ENCODE measurements at places on chromosomes 5 and 9.

DNA sequence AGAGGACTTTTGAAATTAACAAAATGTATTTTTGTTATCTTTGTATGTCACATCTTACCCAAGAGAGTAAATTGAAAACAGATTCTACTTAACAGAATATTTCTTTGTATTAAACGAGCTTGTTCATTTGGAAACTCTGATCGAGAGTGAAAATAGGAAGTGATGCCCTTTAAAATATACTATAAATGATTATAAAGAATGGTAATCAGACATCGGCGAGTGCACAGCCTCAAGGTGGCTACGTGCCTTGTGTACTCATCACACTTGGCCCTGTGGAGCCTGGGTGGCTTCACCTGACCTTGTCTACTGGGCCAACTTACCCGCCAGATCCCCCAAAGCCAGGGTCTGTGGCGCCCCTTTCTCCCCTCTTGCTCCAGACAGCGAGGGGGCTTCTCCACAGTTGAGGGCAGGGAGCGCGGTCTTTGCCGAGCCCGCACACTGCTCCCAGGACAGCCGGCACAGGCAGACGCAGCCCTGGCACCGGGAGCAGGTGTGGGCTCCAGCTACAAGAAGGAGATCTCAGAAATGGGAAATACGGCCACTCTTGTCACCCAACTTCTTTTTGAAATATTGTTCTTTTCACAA lies 243.2 kb downstream of the CEMIP2 start:
- no peak for DNase-seq

- DNase-seq, result no peak
Measured at GRCh38 chr5:4022056-4022670, 426.5 kb downstream of the IRX1 start.

GRCh38 chr9:78505546-78505945 lies 208.6 kb downstream of the PSAT1 start:
- DNase-seq, result no peak

DNA sequence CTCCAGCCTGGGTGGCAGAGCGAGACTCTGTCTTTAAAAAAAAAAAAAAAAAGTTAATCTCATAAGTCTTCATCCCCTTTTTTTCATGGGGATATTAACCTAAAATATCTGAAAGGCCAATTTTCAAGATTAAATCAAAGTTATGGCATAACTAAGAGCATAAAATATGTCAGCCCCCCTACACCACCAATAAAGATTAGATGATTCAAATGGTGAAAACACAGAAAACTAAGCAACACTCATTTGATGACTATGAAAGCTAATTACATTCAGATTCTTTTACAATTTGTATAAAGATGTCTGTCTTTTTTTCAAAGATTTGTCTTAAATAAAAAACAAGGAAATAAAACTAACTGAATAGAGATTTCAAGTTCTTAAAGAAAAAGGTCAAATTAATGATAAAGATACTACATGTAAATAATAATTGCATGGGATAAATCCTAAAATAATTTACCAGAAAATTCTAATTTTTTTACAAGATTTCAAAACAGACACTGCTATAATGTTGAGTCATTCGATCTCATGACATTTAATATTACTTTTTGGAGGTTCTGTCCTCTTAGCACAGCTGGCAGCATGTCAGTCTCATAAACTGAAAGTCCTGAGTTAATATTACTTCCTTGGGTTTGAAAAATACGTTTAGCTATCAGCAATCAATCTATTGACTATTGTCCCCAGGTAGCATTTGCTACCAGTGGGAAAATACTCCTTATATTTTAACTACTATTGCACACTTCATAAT lies 112.9 kb downstream of the KIAA0825 start:
- DNase-seq, result no peak

GRCh38 chr5:61465496-61465895 lies 133.4 kb downstream of the ZSWIM6 start:
- no peak for DNase-seq

- no peak for DNase-seq
Measured at GRCh38 chr9:122016309-122016708, 76.8 kb downstream of the TTLL11 start.

- no peak for DNase-seq
Measured at GRCh38 chr5:142845402-142845921, 75.3 kb downstream of the ARHGAP26 start.

- no peak for DNase-seq
Measured at GRCh38 chr9:121662359-121662758, 10.9 kb downstream of the DAB2IP start.

DNA sequence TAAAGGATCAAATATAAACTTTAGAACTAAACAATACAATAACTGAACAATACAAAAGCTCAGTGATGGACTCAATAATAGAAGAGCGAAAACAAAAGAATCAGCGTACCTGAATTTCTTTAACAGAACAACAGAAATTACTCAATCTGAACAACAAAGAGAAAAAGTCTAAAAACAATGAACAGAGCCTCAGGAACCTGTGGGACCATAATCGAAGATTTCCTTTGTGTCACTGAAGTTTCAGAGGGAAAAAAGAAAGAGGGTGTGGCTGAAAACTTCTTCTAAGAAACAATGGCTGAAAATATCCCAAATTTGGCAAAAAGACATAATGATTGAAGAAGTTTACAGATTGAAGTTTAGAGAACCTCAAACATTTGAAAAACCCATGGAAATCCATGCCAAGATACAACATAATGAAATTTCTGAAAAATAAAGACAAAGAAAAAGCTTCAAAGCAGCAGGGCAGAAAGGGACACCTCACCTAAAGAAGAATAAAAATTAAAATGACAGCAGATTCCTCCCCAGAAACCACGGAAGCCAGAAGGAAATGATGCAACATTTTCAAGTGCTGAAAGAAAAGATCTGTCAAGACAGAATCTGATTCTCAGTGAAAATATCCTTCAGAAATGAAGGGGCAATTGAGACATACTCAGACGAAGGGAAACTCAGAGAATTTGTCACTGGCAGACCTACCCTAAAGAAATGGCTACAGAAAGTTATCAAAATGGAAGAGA lies 288.8 kb downstream of the ARL15 start:
- no peak for DNase-seq

- DNase-seq, result no peak
Measured at GRCh38 chr5:168424594-168425323, 61.5 kb upstream of the RARS1 start.

DNA sequence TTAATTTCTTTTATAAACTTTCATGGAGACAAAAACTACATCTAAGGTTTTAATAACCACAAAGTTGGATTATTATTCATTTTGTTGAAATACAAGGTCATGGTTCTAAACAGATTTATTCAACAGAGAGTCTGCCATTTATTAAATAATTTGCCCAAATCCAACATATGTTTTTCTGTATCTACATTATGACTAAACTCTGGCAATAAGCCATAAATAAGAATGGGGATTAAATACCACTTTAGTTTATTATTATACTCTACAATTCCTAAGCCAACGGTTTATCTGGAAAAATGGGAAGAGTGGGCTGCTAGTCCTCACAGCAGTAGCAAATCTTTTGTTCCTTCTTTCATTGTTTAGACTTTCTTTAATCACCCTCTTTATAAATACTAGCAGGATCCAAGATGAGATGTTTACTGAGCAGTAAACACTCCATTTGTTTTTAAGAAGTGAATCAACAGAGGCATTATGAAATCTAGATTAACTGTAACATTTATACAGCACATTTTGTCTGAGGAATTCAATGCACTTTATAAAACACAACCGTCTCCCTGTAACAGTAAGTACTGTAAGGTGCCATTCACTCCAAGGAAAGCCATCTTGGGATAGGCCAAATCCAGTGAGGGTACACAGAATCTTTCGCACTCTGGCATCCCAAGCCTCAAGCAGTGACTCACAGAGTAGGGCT lies 89.7 kb downstream of the DROSHA start:
- DNase-seq, result no peak

DNA sequence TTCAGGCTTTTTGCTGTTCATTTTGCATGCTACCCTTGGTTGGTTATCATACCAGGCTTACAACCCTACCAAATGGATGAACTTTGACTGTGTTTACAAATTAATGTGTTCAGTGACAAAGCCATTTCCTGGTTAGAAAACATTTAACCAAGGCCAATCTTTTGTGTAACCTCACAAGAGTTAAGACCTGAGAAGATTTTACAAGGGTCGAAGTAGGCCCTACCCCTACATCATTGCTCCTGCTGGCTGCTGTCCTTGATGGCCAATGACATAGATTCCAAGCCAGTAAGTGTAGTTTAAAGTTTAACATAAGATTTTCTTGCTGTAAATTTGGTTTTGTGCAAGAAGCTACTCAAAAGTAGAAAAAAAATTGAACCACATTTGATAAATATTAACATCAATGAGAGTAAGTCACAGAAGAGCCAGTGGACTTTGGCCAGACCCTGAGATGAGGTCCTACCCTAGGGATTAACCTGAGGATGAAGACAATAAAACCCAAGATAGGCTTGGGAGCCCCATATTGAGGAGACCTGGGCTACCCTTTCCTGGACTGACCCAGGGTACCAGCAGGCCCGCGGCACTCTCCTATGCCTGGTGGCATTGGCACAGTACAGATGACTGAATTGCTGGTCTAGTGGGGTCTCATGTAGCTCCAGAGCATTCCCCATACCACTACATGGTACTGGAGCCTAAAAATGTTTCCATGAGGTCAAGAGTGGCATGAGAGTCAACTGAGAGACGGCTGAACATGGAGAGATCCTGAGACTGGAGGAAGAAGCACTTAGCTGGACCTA lies 8.3 kb downstream of the C1QTNF3 start:
- DNase-seq, result no peak

DNA sequence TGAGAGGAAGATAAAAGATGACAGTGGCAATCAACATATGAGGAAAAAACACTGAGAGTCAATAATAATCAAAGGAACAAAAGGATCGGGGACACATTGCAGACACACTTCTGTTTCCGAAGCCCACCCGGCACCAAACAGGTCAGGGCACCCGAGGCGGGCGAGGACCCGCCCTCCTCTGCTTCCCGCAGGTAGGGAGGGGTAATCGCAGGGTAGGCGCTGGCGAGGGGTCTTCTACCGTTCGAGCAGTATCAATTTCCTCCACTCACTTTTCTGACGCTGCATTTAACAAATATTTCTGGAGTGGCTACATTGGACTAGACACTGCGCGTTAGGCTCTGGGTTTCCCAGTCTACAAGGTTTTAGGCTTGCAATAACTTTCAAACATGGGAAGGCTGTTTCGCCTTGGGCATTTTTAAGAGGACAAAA lies 1.3 kb downstream of the TXN start:
- no peak for DNase-seq

GRCh38 chr5:62576570-62577170 lies 1.9 kb upstream of the LRRC70 start:
- no peak for DNase-seq

- no peak for DNase-seq
Measured at GRCh38 chr9:126618585-126619360, 5.0 kb downstream of the LMX1B start.

DNA sequence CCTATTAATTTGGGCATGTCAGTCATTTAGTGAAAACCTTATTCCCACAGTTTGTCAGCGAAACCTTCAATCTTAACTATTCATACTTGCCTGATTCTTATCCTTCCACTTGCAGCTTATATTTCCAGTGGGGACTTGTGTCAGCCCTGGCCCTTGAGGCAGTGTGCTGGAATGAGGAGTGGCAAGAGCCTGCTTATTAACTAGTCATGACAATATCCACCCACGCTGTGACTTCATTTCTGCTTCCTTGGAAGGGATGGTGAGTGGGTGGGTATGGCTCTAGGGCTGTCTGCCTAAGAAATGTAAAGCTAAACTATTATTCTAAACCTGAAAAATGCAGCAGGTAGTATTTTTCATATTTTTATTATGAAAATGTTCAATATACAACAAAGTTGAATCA lies 34.0 kb upstream of the LURAP1L start:
- no peak for DNase-seq

DNA sequence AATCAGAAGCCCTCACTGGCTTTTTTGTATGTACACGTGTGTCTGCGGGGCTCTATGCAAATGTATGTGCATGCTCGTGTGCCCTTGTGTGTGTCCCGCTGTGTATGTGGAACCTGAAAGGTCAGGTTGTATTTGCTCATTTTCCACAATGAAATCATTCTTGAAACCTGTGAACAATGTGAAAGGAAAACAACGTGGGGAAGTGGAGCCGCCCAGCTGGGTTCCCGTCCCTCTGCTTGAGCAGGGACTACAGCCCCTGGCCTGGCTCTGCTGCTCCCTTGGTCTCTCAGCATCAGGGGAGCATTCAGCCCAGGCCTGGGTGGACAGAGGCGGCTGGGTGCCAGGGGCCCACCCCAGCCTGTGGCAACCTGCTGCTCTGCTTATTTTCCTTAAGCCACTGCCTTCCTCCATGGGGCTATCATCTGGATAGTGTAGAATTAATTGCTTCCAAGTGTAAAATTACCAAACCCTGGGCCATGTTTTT lies 3.0 kb downstream of the ECSCR start:
- peak; percentile 60 for DNase-seq

GRCh38 chr5:143262393-143263174 lies 140.9 kb downstream of the NR3C1 start:
- no peak for DNase-seq

DNA sequence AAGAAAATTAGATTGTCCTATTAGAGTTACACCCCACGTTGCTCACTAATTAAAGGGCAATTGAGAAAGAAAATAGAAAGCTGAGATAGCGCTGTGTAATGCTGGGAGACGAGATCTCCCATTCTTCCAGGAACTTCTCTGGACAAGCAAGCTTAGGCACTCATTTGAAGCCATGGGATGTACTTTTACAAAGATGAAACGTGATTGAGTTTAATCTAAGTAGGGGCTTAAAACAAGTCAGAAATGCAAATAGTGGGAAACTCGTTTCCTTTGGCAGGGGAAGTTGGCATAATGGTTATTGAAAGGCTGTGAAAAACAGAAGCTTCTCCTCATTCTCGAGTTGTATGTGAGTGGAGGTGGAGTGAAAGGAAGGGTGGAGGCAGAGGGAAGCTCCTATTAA lies 3.7 kb downstream of the PRDM6 start:
- DNase-seq, result no peak

DNA sequence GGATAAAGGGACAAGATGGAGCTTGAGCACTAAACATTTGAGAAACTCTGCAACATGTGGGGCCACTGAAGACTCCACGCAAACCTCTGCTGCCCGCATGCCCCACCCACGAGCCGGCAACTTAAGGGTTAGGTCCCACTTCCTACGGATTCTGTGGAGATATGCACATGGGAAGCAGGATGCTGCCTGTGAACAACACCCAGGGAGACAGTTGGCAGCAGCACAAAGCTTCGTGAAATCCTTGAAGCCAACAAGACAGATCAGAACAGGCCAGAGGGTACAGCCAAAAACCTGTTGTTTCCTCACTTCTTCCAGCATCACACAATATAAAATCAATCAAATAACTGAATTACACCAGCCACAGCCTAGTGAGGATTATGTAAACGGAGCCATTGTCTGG lies 270.4 kb downstream of the ENC1 start:
- DNase-seq, result no peak

All from stimulated activated CD4-positive, alpha-beta T cell treated with anti-CD3 and anti-CD28 coated beads, Interleukin-2, amount 100 ng/mL, for 24 hours (primary cell).